ENCODE measurements at places on chromosomes 5 and 9.

- no peak for DNase-seq
Observed at GRCh38 chr5:40446910-40447309, 232.8 kb upstream of the PTGER4 start.

- no peak for DNase-seq
Observed at GRCh38 chr5:96079075-96079474, 117.4 kb upstream of the ELL2 start.

DNA sequence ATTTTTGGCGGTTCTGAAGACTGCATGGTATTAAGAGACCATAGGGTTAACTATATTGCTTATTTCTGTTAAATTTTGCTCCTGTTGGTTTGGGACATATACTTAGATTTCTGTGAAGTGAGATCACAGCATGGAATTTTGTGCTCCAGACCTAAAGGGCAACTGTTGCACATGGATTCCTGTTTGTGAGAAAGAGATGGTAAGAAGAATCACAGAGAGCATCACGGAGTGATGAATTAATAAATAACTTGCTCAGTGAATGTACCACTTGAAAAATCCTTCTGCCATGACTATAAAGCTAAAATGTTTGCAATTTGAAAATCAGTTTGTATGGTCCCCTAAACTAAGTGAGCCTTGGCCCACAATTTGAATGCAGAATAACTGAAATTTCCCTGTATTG is 4.5 kb downstream of the PSAT1 start:
- DNase-seq = no peak

GRCh38 chr5:154244476-154244875 is 53.9 kb downstream of the GALNT10 start:
- no peak for DNase-seq

DNA sequence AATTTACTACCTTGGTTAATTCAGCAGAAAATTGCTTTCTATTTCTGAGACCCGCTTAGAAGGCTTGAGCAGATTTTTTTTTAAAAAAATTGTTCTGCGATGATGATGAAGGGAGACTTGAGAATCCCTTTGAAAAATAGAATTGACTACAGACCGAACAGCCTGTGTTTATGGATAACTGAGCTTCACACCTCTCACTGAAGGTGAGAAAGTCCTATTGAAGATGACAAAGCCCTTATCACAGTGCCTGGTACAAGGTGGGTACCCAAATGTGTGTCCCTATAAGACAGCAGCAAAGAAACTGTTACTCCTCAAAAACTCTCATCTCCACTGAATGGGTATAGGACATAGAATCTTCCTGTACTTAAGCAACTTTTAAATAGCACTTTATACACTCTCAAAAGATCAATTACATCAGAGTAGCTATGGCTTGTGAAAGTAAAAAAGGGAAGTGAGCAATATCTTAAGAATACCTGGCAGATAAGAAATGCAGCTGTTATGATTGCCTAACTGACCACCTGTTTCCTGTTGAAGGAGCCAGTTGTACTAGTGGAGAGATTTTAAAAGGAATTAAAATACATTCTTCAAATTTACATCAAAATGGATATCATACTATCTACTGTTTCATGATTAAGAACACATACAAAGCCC is 419.7 kb downstream of the CHSY3 start:
- no peak for DNase-seq

- DNase-seq = no peak
Observed at GRCh38 chr5:61516946-61517345, 184.9 kb downstream of the ZSWIM6 start.

DNA sequence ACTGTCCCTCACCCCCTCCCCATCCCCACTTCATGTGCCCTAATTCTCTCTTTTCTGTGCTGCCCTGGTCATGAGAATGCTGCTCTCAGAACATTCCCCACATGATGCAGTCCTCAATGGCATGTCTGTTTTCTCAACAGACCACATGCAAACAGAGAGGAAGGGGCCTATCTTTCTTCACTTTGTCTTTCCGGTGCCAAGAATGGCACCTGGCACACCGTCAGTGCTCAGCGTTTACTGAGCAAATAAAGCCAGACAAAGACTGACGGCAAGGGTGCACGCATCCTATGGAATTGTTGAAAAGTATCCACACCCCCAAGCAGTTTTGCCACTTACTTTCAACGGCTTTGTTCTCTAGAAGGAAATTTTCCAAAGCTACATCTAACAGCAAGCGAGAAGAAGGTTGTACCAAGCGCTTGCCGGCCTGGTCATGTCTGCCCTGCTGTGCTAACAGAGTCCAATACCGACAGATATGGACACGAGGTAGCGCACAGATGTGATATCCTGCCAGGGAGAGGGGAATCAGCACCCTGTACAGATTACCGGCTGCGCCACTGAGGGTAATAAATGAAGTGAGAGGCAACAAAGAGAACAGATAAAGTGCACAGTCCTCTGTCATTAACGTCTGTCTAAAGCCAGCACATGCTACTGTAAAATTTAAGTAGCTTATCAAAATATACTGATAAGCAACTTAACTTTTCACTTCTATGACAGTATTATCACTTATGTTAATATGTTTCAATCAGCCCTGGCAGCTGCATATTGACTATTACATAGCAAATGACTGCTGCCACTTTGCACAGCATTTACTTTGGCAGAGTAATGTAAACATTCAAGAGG is 251.7 kb downstream of the DENND1A start:
- no peak for DNase-seq

DNA sequence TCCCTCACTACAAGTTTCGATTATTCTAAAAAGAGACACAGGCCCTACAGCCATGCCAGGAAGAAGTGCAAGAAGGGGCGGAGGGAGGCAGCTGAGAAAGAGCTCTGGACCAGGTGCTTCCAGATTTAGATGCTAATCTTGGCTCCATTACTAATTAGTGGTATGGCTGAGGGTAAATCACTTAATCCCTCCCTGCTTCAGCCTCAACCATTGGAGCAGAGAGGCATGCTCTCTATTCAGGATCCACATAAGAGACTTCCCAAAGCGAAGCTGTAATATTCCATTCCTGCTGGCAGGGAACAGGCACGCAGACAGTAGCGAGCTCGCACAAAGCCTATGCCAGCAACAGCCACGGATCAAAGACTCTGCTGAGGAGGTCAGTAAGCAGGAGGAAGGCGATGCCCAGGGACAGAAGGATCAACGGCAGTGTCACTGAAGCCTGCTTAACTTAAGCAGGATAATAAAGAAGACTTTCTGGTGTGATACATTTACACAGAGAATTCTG is 24.2 kb downstream of the LIFR start:
- no peak for DNase-seq

- DNase-seq = no peak
Observed at GRCh38 chr5:144076521-144077083, 93.9 kb downstream of the YIPF5 start.

- no peak for DNase-seq
Observed at GRCh38 chr5:132209901-132210545, 17.6 kb downstream of the P4HA2 start.

GRCh38 chr9:116628716-116629115 is 58.4 kb upstream of the TRIM32 start:
- no peak for DNase-seq

GRCh38 chr5:58360794-58361193 is 99.1 kb downstream of the PLK2 start:
- DNase-seq = no peak

GRCh38 chr9:22975951-22976350 is 529.3 kb downstream of the DMRTA1 start:
- no peak for DNase-seq

- DNase-seq = no peak
Observed at GRCh38 chr9:2964470-2964869, 120.6 kb upstream of the PUM3 start.
